ENCODE measurements at places on chromosomes 12 and 14.

- DNase-seq: no peak
Measured at GRCh38 chr12:96752211-96752610, 154.8 kb upstream of the NEDD1 start.

- DNase-seq: no peak
Measured at GRCh38 chr14:85516239-85517113, 13.5 kb upstream of the FLRT2 start.

- no peak for DNase-seq
Measured at GRCh38 chr12:122031342-122032216, 9.9 kb downstream of the BCL7A start.

DNA sequence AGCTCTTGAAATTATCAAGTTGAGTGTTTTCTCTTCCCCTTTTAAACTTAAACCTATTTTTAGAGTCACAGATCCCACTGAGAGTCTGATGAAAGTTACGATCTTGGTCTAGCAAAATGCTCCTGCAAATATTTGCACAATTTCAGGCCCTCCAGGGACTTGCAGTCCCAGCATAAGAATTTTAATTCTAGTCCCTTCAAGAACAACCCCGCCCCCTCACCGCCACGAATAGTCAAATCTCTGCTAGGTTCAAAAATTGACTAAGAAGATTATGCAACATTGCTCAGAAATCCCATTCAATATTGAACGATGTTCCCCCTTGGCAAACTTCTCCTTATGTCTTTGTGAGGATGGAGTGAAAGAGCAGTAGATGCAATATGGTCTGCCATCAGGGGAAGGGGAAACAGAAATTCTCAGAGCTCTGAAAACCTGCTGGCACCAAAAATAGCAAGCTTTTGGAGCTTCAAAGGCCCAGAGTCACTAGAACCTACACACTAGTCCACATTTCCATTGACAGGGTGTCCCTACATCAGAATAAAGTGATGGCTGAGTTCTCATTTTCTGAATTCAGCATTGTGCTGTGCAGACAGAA is 127.5 kb upstream of the CCDC175 start:
- DNase-seq: no peak

- DNase-seq: no peak
Measured at GRCh38 chr12:62006076-62006732, 254.0 kb upstream of the USP15 start.

DNA sequence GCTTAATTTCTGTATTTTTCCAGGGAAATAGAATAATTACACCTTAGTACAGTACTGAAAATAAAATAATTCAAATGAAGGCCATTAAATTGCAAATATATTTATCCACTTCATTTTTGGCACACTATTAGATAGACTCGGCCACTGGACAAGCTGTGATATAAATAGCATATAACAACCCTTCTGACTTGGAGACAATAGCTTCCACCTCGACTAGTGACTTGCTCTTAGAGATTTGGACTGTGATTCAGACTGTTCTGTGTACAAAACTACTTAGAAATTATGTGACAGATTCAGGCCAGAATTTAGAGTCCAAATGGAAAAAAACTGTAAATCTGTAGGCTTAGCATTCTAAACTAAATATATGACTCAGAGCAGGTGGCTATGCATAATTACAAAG is 949.9 kb downstream of the LRFN5 start:
- DNase-seq: no peak

DNA sequence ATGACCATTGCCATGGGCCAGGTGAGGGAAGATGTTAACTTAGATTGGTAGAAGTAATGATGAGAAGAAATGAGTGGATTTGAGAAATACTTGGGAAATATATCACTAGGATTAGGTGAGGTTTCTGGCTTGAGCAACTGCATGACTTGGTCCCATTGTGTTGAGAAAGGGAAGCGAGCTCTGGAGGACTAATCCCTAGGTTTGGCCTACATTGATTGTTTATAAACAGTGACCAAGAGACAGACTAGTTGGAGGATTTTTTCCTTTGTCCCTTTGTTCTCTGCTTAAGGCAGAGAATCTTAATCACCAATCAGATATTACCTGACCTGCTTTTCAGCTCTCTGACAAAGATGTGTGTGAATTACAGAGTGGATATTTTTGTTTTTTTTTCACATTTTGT is 100.5 kb downstream of the AEBP2 start:
- no peak for DNase-seq

- DNase-seq: no peak
Measured at GRCh38 chr14:34172550-34173368, 221.9 kb upstream of the EGLN3 start.

DNA sequence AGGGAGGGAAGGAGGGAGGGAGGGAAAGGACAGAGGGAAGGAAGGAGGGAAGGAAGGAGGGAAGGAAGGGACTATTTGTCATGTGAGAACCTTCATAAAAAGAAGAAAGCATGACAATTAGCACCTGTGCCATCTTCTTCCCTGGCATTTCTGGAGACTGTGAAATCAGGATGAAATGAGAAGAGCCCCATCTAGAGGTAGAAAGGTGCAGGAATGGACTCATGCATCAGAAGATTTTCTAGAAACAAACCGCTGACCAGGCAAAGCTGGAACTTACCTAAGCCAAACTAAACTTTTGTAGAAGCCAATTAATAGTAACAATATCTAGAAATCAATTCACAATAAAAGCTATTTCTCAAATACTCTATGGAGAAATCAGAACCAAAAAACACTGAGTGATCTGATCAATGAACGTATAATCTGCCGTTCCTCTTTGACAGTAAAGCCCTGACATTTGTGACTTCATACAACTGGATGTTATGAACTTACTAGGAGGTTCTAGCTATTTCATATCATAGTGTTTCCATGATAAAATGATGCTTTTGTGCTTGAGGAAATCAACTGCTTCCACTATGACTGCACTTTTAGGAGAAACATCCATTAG is 24.4 kb upstream of the CRACR2A start:
- no peak for DNase-seq

DNA sequence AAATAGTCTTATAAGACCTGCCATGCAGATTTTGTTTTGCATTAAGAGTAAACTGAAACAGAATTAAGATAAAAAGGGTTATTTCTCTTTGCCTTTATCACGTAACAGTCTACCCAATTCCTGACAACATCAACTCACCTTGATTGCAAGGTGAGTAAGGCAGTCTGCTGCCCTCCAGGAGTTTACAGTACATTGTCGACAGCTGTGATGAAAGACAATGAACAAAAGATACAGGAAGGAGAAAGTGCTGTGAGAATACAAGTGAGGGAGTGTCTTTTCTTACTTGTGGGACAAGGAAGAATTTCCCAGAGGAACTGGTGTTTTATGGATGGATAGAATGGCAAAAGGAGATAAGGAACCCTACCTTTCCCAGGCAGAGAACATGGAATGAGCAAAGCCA is 101.0 kb downstream of the RTN1 start:
- no peak for DNase-seq

DNA sequence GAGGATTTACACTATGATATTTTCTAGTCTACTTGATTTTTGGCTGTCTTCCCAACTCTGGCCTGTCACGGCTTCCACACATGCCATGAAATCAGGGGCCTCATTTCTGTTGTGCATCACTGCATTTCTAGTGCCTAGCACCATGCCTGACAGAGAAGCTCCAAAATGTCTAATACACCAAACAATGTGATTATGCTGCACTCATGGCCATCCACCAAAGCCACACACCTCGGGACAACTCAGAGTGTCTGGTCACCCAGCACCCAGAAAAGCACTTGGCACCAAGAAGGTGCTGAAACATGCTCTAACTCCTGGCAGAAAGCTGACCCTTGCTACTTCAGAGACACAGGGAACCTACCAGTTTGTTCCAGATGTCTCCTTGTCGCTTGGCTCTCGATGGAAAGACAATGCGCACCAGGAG is 11.3 kb downstream of the GCN1 start:
- DNase-seq: no peak

DNA sequence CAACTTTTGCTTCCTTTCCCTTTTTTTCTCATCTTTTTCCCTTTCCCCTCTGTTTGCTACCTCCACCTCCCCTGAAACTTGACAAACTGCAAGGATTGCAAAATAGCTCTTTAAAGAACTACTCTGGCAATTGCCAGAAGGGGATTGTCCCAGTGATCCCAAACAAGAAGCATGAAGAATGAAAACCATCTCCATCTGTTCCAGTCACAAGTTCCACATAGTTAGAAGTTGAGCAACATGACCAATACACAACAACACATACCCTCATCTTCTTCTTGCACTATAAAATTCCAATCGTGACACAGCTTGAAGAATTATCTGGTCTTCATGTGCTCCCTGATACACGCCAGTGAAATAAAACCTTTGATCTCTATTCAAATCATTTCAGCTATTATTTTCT is 93.7 kb upstream of the USP15 start:
- no peak for DNase-seq

GRCh38 chr14:61499991-61500390 is 178.6 kb downstream of the PRKCH start:
- no peak for DNase-seq

- DNase-seq: no peak
Measured at GRCh38 chr14:22915886-22916521, 2.9 kb downstream of the RBM23 start.

DNA sequence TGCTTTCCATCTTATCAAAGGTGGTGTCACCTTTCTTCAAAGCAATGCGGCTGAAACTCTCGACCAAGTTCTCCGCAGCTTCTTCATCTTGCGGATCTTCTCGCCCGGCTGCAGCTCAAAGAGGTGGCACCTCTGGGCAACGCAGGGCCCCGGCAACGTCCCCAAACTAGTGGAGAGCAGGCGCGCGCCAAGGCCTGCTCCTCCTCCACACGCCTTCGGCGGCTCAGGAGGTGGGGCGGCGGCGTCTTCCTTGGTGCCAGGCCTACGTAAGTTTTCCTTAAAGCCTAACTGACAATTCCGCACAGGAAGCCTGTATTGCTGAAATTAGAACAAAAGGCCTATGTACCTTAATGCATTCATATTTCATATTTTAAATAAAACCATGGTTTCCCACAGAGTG is 112.0 kb downstream of the TMX1 start:
- no peak for DNase-seq

GRCh38 chr12:1108276-1108675 is 117.3 kb downstream of the ERC1 start:
- no peak for DNase-seq

- no peak for DNase-seq
Measured at GRCh38 chr14:95472819-95473251, 43.6 kb downstream of the SYNE3 start.

DNA sequence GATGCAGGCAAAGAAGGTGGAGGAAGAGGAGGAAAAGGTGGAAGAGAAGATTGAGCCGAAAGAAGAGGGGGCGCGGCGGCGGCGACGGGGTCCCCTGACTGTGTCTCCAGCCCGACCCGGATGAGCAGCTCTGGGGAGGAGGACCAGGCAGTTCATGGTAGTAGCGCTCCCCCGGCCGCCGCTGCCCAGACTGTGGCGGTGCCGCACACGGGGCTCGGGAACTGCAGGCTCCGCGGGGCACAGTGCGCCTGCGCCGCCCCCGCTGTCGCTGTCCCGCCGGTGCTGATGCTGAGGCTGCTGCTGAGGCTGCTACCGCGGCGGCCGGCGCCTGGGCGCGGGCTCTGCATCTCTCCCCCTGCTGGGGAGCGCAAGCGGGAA is at the start of gene KCNH5:
TSS of gene KCNH5 (minus strand) at position 225 of the 378 bp plus-strand sequence. CDS start 272 bp downstream, outside the sequence.
- no peak for DNase-seq

DNA sequence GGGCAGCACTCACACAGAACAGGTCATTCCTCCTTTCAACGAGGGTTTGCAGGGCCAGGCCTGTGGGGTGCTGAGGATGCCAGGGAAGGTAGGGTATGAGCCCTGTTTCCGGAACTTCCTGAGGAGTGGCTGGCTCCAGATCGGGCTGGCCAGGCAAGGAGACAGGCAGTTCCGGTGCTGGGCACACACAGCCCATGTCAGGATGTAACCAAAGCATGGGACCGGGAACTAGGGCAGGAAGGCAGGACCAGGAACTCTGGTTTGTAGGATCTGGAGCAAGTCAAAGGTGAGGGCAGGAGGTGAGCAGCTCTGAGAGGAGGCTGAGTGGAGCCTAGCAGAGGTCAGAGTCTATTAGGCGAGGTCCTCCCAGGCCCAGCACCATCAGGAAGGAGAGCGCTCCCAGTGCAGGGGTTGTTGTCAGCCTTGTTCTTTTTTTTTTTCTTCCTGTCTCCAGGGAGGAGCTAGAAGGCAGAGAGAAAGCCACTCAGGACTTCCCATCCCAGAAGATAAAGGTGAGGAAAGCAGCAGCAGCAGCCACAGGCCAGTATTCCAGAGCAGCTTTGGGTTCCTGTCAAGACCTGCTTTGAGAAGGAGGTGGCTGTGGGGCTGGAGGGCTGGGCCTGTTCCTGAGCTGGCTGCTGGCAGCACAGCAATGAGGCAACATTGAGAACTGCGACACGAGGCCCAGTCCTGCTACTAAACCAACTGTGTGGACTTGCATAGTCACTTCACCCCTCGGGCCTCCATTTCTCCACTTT is 49.0 kb upstream of the PTGR2 start:
- DNase-seq: no peak
